Left hindlimb (tissue), 1 donor: ENCODE measurements at places on chromosomes 2 and 18.

DNA sequence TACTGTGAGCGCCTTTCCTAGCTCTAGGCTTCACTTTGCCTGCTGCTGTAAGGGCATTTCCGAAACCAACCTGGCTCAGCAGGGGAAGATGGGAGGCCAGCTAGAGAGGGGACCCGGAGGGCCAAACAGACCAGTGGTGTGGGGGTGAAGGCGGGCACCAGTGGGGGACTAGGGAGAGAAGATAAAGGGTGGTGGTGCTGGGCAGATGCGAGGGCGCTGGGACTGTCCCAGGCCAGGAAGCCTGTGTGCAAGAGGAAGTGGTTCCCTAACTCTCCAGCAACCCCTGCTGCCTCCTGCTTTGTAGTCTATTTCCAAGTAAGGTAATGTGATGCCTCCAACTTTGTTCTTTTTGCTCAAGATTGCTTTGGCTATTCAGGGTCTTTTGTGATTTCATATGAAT, 73.1 kb downstream of the DNAH7 start:
- no peak for DNase-seq

DNA sequence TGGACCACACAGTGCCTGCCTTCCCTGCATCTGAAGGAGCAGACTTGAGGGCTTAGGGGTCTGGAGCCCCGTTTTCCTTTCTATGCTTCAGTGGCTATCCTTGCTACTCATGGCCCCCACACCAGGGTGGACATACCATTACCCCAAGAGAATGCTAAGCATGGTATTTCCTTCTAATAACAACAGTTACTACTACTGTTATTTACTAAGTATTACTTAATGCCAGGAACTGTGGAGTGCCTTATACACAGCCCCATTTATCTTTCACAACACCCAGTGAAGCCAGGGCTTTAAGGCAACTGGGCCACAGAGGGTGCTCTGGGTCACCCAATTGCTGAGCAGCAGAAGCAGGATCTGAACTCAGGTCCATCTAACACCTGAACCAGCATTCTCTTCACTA, 5.8 kb upstream of the PAX8 start:
- no peak for DNase-seq

- DNase-seq = no peak
Measured at GRCh38 chr2:8806885-8807704, 30.3 kb downstream of the KIDINS220 start.

GRCh38 chr2:165369131-165369897, 100.2 kb upstream of the CSRNP3 start:
- no peak for DNase-seq

- DNase-seq = no peak
Measured at GRCh38 chr2:95047629-95048510, 22.4 kb downstream of the MAL start.

- DNase-seq = peak; percentile 39
Measured at GRCh38 chr18:78192054-78192453, 787.6 kb upstream of the SALL3 start.

- DNase-seq = no peak
Measured at GRCh38 chr2:75031171-75031570, 72.7 kb downstream of the POLE4 start.

DNA sequence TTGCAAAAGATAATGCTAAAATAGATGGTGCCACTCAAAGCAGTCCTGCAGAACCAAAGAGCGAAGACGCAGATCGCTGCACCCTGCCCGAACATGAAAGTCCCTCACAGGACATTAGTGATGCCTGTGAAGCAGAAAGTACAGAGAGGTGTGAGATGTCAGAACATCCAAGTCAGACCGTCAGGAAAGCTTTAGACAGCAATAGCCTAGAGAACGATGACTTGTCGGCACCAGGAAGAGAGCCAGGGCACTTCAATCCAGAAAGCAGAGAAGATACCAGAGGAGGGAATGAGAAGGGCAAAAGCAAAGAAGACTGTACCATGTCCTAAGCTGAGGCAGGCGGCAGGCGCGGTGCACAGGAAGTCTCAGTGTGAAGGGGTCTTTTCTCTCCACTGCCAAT, 34.8 kb upstream of the RBM44 start:
- DNase-seq = no peak

DNA sequence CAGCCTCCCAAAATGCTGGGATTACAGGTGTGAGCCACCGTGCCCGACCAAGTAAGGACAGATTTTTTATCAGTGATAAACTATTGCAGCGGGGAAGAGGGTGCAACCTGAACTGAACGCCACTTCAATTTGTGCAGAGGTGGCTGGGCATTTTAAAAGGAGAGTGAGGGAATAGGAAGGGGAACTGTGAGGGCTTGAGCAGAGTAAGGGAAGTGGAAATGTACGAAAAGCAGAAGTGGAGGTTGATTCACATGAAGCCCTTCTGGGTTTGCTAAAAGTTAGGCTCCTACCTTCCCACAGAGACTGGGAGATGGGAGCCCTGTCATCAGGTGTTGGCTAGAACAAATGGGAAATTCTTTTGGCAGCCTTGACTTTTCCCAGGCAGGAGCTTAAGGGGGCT, 6.1 kb downstream of the STK11IP start:
- no peak for DNase-seq

DNA sequence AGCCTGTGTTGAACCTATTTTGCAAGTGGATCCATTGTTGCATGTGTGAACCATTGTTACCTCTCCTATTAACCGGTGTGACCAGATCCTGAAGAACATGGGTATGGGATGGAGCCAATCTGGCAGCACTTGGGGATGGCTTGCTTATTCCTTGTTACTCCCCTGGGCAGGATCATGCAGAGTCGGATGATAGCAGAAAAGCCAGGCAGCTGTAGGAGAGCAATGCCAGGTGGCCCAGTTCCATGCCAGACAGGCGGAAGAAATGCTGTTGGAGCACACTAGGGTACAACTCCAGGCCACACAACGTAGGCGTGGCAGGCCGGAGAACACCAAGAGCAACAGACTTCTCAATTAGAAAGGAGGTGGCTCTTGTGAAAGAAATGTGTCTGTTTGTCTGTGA, 16.3 kb upstream of the MYO1B start:
- peak; percentile 45 for DNase-seq

DNA sequence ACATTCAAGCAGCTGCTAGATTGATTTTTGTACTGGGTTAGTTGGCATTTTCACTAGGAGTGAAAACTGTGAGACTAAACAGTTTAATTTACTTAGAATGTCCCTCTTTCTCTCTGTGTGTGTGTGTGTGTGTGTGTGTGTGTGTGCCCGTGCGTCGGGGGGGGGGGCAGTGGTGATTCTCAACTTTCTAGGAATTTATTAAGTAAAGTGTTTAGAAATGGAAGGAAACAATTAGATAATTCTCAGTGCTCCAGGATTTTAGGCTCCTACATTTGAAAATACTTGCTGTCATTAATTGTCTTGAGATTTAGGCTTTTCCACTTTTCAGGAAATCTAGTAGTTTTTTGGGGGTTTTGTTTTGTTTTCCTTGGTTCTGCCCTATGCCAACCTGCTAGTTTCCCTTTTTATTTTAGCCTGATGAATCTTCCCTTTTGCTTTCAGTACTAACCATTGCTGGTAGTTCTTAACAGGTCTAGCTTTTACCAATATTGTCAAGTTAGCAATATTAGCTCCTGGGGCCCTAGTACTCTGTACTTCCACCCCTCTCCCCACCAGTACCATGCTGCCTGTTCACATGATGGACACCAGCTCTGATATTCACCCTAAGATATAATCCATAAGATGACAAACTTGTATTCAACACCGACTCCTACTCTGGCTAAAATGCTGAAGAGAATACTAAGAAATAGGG, 4.9 kb downstream of the EPAS1 start:
- no peak for DNase-seq

DNA sequence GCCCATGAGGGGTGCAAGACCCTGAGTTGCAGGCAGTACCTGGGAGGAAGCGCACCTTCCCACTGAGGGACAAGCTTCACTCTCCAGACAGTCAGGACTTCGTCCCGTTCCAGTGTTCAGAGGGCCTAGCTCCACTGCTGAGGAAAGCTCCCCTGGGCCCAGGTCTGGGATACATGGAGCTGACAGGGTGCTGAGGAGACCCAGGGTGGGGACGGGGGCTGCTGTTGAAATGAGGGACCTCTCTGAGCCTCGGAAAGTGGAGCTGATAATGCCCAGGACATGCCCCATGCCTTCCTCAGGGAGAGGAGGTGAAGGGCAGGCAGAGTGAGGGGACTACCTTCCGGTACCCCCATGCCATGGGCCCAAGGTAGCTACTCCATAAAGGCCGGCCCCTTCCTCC, 169.2 kb upstream of the MYCN start:
- DNase-seq = no peak

DNA sequence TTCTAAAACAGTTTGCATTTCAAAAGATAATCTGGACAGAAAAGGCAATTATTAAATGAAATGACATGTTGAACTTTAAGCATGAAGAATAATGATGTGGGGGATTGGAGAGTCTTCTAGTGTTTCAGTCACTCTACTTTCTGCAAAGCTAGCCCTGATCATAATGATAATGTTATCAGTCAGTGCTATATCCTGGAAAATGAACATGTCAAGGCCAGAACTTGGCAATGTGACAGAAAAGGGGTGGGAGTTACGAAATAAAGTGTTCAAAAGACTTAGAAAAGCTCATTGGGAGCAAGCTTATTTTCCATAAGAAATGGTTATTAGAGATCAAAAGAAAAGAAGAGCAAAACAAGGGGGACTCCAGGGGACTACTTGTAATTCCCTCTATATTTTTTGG, 288.5 kb upstream of the SLC8A1 start:
- no peak for DNase-seq

DNA sequence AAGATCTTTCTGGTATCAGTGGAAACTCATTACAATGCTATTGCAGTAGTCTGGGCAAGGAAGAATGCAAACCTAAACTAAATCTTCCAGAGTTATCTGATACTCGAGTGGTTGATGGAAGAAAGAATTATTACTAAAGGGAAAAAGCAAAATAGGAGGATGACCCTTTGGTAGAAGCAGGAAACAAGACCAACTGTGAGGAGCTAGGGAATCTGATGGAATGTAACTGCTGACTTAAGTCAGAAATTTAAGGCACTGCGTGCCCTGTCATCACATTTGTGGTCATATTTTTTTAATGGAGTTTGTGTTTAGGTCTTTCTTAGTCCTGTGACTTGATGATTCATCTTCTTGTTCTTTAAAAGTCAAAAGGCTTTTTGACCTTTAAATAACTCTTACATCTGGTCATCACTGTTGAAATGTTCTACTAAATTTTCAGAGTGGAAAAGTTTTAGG, 36.5 kb upstream of the ARMC9 start:
- DNase-seq = no peak

DNA sequence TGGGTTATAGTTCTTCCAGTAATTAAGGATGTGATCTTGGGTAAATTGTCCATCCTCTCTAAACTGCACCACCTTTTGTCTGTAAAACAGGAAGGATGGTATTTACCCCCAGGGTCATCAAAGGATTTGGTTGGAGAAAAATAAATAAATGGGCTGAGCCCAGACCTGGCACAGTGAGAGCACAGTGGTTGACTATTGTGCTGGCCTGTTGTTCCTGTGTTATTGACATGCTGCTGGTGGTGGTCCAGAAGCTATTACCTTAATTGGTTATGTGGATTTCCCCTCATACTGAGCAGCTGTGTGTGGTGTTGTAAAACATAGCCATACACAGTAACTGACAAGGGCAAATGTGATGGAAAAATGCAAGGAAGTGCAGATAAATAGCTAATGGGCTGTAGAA, 746 bp upstream of the IL37 start:
- no peak for DNase-seq

- DNase-seq = no peak
Measured at GRCh38 chr2:88066543-88066942, 1.1 kb upstream of the SMYD1 start.

- DNase-seq = peak; percentile 50
Measured at GRCh38 chr2:113390124-113390849, 47.2 kb upstream of the ZNG1B start.

DNA sequence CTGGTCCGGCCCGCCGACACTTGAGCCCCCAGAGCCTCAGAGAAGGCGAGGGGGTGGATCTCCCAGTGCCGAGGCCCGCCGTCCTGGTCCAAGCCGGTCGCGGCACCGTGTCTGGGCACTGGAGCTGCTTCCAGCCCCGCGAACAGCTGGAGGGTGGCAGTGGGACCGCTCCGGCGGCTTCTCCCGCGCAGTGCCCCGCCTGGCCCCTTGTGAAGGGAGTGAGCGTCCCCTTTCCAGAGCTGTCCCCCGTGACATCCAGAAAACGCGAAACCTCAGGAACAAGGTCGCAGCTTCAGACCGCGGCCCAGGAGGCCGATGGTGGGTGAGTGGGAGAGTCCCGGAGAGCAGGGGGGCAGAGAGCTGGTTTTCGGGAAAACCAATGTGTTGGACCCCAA, 579 bp upstream of the EMX1 start:
- no peak for DNase-seq
